ENCODE measurements at places on chromosomes 2 and 18.

GRCh38 chr2:118371515-118371914 is 283.2 kb downstream of the INSIG2 start:
- H3K4me3 ChIP-seq = no peak overlapping the region
- H3K27me3 ChIP-seq = peaks cover 50% of the 10 kb centered on the region
- H3K36me3 ChIP-seq = peaks cover 2% of the 10 kb centered on the region
- no peaks in the 10 kb centered on the region for H3K4me1 ChIP-seq

GRCh38 chr2:106257135-106257534 is 63.0 kb upstream of the UXS1 start:
- no peak overlapping the region for H3K4me3 ChIP-seq
- no peaks in the 10 kb centered on the region for H3K36me3 ChIP-seq
- H3K4me1 ChIP-seq = no peaks in the 10 kb centered on the region
- no peaks in the 10 kb centered on the region for H3K27me3 ChIP-seq
- no peak for DNase-seq

GRCh38 chr2:74566076-74566753 is 11.7 kb downstream of the DOK1 start:
- H3K4me3 ChIP-seq = no peak overlapping the region
- H3K4me1 ChIP-seq = peaks cover 8% of the 10 kb centered on the region
- no peak for DNase-seq
- peaks cover 41% of the 10 kb centered on the region for H3K27me3 ChIP-seq

GRCh38 chr2:125296742-125297141 is 1271.7 kb downstream of the CNTNAP5 start:
- no peaks in the 10 kb centered on the region for H3K27me3 ChIP-seq
- H3K4me1 ChIP-seq = no peaks in the 10 kb centered on the region

DNA sequence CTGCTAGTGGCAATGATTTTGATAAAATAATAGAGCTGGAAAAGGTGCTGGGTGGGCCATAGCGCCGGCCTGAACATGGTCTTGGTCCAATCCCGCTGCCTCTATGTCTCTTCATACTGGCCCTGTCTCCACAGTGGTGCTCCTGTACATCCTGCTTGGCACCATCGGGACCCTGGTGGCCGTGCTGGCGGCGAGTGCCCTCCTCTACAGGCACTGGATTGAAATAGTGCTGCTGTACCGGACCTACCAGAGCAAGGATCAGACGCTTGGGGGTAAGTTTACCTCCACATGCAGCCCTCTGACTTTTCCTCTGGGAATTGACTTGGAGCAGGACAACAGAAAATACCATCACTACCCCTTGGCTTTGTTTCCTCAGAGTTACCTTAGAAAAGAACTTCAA is 24.0 kb downstream of the IL18RAP start:
- H3K4me3 ChIP-seq = no peak overlapping the region
- no peaks in the 10 kb centered on the region for H3K27me3 ChIP-seq

DNA sequence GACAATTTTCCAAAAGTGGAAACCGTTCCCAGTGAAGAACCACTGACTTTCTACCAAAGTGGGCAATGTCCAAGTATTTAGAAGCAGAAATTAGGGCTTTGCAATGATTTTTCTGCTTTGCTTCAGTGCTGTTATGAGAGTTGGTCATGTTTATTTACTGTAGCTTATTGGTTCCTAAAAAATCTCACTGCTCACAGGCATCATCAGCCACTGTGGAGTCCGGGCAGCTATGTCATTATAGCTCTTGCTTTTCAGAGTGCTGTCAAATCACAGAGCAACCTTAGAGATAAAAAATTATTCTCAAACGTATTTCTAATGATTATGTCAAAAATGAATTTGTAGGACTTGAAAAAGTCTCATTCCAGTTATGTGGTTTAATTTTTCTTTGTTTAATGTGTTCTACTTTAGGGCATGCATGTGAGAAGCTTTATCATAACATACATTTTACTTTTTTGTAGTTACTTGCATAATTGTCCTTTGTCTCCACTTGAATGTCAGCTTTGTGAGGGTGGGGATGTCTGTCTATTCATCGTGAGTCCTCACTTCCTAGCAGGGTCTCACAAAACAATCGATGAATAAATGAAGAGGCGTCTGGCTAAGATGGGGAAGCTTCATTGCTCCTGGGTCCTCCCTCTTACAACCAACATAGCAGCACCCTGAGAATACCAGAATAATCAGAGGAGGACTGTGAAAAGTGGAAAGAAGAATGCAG is 117.6 kb downstream of the TPGS2 start:
- no peaks in the 10 kb centered on the region for H3K36me3 ChIP-seq
- no peaks in the 10 kb centered on the region for H3K4me1 ChIP-seq
- H3K27me3 ChIP-seq = peaks cover 34% of the 10 kb centered on the region
- no peak for DNase-seq
- H3K4me3 ChIP-seq = no peak overlapping the region
- H3K27ac ChIP-seq = no peak overlapping the region

DNA sequence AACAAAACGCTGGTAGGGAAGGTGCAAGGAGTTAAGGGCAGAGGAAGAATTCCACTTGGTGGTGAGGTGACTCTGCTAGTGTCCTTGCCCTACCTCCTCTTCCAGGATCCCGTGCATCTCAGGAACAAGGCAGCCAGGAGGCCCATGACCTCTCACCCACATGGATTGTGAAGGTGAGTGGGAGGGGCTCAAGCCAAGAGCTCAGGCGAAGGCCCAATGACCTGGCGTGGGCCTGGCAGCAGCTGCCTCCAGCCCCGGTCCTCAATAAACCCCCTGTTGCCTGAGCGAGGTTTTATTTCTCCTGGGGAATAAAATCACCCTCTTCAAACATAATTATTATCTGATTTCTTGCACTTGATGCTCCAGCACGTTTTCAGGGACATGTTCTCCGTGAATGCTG is 28.2 kb downstream of the LAMA1 start:
- H3K27me3 ChIP-seq = peaks cover 5% of the 10 kb centered on the region
- H3K4me1 ChIP-seq = no peaks in the 10 kb centered on the region

DNA sequence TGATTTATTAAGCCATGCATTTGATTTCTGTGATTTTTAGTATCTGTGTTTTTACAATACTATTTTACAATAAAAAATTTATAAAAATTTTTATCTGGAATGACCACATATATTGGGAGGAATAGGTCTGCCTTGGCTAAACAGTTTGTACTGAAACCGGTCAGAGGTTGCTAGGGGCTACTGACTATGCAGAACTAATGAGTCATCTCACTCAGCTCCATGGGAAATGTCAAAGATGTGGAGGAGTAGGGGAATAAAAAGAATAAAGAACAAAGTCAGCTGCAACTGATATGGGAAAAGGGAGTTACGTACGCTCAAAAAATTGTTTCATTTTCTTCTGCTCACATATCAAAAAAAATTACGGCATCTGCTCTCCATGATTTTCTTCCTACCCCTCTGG is 8.6 kb upstream of the TMEM163 start:
- peaks cover 33% of the 10 kb centered on the region for H3K27me3 ChIP-seq
- DNase-seq = no peak
- H3K4me1 ChIP-seq = no peaks in the 10 kb centered on the region
- no peaks in the 10 kb centered on the region for H3K36me3 ChIP-seq

- no peak overlapping the region for H3K27ac ChIP-seq
- H3K4me1 ChIP-seq = no peaks in the 10 kb centered on the region
- H3K27me3 ChIP-seq = peaks cover 40% of the 10 kb centered on the region
- no peaks in the 10 kb centered on the region for H3K36me3 ChIP-seq
These were observed 83.5 kb downstream of the OSBPL6 start for GRCh38 chr2:178277741-178278197.

DNA sequence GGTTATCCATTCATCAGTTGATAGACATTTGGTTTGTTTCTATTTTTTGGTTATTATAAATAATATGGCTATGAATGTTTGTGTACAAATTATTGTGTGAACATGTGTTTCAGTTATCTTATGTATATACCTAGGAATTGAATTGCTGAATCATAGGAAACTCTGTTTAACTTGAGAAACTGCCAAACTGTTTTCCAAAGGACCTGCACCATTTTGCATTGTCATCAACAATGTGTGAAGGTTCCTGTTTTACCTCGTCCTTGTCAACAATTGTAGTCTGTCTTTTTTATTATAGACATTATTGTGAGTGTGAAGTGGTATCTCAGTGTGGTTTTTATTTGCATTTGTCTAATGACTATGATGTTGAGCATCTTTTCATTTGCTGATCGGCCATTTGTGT is 17.1 kb downstream of the PDK1 start:
- H3K4me3 ChIP-seq = no peak overlapping the region
- no peak overlapping the region for H3K27ac ChIP-seq
- no peak for DNase-seq

DNA sequence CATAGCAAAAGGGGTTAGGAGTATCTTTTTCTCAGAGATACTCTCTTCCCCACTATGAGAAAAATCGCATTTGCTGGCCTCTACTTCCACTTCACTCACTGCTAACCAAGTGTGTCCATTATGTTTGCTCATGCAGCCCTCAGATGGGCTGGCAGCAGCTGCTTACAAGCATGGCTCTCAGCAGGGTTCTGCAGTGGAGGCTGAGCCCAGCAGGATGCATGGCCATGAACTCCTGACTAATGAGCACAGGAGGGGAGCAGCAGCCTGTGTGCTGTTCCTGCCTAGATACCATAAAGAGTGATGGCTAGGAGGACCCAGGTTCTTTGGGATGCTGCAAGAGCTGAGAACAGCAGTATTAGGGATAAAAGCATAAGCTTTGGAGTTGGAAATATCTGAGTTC is 316.9 kb upstream of the THSD7B start:
- no peak overlapping the region for H3K27ac ChIP-seq
- H3K27me3 ChIP-seq = peaks cover 61% of the 10 kb centered on the region
- H3K4me3 ChIP-seq = no peak overlapping the region
- no peak for DNase-seq

DNA sequence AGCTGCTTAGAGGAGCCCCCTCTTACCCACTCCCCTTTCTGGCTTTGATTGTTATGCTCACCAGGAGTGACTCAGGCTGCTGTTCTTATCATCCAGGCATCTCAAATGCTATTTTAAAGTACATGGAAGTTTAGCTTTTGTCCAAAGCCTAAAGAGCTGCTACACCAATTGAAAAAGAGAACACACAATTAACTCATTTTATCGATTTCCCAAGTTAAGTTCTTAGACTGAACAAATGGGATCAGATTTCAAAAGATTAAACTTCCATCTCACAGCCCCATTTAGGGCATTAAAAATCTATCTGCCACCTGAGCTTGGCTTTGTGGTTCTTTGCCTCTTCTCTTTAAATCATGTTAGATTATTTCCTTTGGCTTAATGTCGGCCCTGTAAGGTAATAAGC is 81.2 kb downstream of the MYO5B start:
- peaks cover 3% of the 10 kb centered on the region for H3K36me3 ChIP-seq
- no peak overlapping the region for H3K4me3 ChIP-seq
- no peak overlapping the region for H3K27ac ChIP-seq

DNA sequence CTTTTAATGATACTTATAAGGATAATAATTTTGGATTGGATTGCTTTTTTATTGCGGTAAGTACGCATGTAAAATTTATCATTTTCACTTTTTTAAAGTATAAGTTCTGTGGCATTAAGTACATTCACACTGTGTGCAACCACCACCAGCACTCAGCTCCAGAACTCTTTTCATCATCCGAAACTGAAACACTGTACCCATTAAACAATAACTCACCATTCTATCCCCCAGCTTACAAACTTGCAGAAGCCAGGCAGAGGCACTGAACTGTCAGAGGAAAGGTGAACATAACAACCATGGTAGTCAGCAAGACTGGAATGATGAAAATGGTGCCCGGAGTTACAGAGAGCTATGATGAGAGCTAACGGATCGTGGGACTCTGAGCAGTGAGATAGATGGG is 465.9 kb downstream of the ADCYAP1 start:
- no peaks in the 10 kb centered on the region for H3K36me3 ChIP-seq
- no peaks in the 10 kb centered on the region for H3K27me3 ChIP-seq
- no peak for DNase-seq
- no peaks in the 10 kb centered on the region for H3K4me1 ChIP-seq
- H3K4me3 ChIP-seq = no peak overlapping the region

DNA sequence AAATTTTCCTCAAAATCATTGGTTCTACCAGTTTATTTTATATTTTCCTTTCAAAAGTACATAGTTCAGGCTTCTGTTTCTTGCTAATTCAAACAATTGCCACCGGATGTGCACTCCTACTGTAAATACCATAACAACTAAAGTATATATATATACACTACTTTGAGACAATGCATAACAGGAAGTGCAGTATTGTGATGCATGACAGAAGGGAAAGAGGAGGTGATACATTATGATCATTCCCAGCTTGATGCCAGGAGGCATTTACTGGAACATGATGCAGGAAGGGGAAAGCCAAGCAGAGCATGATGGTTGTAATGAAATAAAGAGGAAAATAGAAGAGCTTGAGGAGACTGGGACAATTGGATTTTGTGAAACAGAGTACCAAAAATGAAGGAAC is 215.2 kb upstream of the NT5C1B start:
- H3K27me3 ChIP-seq = no peaks in the 10 kb centered on the region
- DNase-seq = no peak
- no peaks in the 10 kb centered on the region for H3K4me1 ChIP-seq
- no peak overlapping the region for H3K27ac ChIP-seq

GRCh38 chr2:143140864-143141661 is 11.8 kb downstream of the ARHGAP15 start:
- H3K27ac ChIP-seq = peak overlapping the region; percentile 89
- H3K36me3 ChIP-seq = peaks cover 7% of the 10 kb centered on the region
- DNase-seq = no peak
- peak overlapping the region; percentile 77 for H3K4me3 ChIP-seq
- H3K4me1 ChIP-seq = peaks cover 62% of the 10 kb centered on the region

DNA sequence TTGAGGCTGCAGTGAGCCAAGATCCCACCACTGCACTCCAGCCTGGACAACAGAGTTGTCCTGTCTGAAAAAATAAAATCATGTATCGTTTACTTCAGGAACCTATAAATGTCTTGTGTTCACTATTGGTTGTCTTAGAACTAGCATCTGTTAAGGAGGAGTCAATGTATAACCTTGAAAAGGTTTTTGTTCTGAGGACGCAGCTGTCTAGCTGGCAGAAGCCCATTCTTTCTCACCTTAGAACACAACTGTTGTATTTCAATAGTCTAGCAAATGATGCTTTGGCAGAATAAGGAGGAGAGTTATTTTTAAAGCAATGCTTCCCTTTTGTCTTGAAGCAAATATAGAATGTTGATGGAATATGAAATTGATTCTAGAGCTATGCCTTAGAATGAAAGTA is 21.1 kb downstream of the EPB41L5 start:
- no peaks in the 10 kb centered on the region for H3K27me3 ChIP-seq
- DNase-seq = no peak
- no peak overlapping the region for H3K27ac ChIP-seq
- peaks cover 5% of the 10 kb centered on the region for H3K4me1 ChIP-seq
- H3K36me3 ChIP-seq = peaks cover 2% of the 10 kb centered on the region
- H3K4me3 ChIP-seq = no peak overlapping the region

Measured in T-helper 17 cell (primary cell).